Activated T-helper 1 cell treated with anti-CD3 and anti-CD28 coated beads, Interleukin-2, amount 50 U/mL, for 16 hours (primary cell): ENCODE measurements at places on chromosomes 7 and 10.

GRCh38 chr7:142808461-142808801 lies 37.7 kb downstream of the PRSS2 start:
- DNase-seq = no peak

GRCh38 chr7:108268200-108268820 lies 138.1 kb upstream of the LAMB4 start:
- DNase-seq = no peak

- DNase-seq = no peak
Measured at GRCh38 chr7:134083766-134084487, 43.2 kb upstream of the LRGUK start.

GRCh38 chr7:42953994-42954393 lies 21.8 kb downstream of the MRPL32 start:
- DNase-seq = no peak

DNA sequence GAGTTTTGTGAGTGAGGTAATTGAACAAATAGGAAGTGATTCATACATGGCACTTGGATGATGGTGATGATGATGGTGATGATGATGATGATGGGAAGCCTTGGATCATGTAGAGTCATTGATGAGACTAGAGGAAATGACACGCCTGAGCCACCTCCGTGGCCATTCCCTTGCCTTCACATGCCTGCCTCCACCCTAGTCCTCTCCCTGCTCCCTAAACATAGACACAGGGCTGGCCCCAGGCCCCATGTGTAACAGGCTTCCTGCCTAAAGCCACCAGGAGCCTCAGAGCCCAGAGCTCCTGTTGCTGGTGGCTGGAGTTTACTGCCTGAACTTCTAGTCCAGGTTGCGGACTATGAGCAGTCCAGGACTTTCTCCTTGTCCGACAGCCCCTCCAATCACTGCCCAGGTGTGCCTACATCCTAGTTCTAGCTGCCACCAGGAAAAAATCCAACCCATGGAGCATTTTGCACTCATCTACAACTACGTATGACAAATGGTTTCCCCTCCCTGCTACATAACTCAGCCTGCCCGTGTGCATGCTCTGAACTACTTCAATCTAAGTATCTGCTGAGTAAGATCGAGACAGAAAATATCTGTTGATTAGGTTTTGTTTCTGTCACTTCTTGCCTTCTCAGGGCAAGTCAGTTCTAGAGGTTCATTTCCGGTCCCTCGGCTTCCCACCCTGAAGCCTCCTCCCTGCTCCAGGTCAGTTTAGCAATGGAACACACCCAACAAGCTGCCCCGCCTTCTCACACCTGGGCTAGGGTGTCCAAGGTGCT lies 35.5 kb upstream of the KDM7A start:
- no peak for DNase-seq

- no peak for DNase-seq
Measured at GRCh38 chr7:143391462-143392404, 10.6 kb downstream of the ZYX start.

DNA sequence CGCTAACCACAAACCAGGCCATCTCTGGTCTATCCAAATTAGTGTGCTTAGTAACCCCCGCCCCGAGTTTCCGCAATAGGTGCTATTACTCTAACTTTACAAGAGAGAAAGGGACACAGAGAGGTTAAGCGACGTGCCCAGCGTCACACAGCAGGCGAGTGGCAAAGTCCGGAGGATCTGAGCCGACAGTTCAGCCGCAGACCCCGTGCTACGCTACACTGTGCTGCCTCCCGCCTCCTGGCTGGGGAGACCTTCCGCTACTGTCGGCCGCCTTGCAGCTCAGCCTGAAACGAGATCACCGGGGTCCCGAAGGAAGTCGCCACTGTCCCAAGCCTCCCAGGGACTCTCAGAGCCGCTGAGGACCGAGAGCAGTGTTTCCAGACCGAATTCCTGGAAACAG lies 799 bp downstream of the INTS1 start:
- no peak for DNase-seq

DNA sequence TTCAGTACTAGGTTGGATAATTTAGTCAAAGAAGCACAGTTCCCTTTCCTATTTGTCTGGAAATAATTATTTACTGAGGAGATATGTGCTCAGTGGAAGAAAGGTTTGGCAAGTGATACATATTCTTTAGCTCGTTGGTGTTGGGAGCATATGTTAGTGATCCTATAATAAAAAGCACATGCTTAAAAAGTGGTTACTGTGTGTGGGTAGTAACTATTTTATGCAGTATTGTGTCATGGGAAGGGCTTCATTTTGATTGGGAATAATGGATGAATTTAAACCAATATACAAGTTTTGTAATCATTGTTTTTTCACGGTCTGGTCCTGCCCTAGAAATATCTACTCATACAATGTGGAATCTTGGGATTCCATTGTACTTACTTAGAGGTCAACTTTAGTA lies 188.7 kb upstream of the PPP1R3A start:
- no peak for DNase-seq

- no peak for DNase-seq
Measured at GRCh38 chr7:25624833-25625232, 396.5 kb upstream of the NPVF start.

DNA sequence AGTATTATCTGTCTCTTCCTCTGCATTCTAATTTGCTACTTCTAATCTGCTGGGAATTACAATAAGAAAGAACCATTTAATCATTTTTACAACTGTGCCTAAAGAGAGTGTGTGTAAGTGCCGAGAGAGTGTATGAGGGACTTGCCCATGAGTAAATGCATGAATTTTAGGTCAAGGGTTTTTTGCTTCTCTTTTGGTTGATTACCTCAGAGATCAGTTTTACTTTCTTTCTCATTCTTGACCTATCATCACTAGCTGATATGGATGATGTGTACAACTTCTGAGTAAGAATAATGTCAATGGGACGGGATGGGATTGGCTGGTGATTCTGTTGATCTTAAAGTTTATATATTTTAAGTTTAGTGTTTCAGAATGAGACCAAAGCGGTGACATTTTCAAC lies 47.8 kb downstream of the IKZF1 start:
- no peak for DNase-seq
